Stimulated activated CD4-positive, alpha-beta T cell treated with anti-CD3 and anti-CD28 coated beads, Interleukin-12 subunit alpha, Interleukin-12 subunit beta, amount 100 ng/mL, for 4 hours (primary cell): ENCODE measurements at places on chromosomes 4 and X.

DNA sequence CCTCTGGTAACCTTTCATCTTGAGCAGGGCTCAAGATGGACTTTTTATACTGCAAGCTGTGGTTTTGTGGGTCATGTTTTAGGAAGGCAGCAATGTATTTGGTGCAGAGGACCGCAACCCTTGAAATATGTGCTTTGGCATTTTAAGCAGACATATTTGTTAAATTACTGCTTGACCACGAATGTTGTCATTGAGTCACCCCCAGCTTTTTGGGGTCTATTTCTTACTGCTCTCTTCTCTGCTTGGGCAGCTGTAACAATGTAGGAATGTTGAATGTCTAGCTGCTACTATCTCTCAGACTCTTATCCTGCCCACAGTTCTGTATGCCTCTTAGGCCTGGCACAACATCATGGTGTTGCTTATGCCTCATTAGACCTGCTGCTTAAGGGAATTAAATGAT is 6.0 kb downstream of the RBPJ start:
- no peak for DNase-seq

GRCh38 chrX:151013164-151013743 is 30.1 kb downstream of the HMGB3 start:
- DNase-seq: no peak

- no peak for DNase-seq
Observed at GRCh38 chr4:858041-858481, 32.1 kb upstream of the CPLX1 start.

DNA sequence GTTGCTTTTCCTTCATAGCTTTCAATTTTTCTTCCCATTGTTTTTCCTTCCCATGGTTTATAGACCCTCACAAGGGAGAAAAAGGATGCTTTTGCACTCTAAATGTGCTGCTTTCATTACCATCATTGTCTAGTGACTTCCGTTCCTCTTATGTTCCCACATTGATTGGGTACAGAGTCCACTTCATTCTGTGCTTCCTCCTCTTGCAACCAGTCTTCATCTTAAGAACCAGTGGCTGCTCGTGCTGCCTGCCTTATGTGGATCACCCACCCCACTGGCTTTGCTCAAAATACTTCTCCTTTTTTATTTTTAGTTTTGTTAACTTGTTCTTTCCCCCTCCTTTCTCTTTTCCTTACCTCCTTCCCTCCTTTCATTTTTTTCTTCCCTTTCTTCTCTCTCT is 76.5 kb upstream of the BOD1L1 start:
- no peak for DNase-seq

DNA sequence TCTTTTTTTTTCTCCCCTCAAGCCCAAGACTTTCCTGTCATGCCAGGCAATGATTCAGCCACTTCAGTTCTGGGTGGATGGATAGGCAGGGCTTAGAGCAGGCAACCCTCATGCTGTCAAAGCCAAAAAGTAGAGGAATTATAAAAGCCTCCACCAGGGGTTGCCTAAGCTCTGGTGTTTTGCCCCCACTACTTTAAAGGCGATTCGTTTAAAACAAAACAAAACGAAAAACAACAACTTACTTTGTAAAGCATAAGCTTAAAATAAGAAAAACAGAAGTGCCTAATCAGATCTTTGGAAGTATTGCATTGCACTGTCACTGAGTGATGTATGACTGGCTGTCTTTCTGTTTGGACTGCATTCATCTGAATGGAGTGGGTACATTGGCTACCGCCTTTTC is 5.3 kb upstream of the IDS start:
- no peak for DNase-seq

DNA sequence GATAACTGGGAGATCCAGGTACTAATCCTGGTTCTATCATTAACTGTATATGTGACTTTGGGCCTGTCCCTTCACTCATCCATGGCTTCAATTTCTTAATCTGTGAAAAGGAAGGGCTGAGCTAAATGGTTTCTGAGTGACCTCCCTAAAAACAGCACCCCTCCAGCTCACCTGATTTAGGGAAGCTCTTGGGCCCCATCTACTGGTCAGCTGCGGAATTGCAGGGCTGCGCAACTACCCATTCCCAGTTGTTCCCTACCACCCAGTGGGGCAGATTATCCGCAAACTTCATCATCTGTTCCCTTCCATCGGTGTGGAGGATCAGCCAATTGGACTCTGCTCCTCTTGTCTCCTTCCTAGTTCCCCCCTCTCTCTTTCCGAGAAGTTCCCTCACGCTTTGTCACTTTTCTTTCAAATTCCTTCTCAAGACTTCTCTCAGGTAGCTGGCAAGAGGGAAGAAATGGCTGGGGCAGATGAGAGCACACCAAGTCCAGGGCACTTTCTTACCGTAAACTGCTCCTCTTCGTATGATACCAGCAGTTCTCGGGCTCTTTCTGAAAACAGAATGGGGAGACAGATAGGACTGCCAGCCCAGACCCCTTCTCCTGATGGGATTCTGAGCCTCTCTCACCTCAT is 5.8 kb downstream of the LAS1L start:
- peak; percentile 43 for DNase-seq

DNA sequence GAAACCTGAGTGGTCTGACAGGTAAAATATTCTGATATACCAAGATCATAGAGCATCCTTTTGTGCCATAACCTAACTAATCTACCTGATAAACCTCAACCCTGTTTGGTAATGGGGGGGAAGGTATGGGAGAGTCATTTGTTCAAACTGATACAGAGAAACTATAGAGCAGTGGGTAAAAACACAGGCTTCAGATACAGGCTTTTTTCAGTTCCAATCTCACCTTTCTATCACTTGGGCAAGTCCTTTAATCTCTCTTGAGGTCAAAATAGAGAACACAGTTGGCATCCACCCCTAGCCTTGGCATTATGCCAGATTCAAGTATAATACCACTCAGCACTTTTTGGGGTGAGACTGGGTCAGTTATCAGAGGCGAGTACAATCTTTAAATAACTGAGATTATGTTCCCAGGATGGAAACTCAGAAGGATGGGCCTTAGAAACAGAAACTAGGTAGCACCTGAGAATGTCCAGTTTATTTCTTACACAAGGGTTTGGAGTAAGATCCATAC is 880 bp upstream of the ETDC start:
- DNase-seq: no peak

- DNase-seq: no peak
Observed at GRCh38 chr4:91226867-91227266, 1076.9 kb upstream of the GRID2 start.

DNA sequence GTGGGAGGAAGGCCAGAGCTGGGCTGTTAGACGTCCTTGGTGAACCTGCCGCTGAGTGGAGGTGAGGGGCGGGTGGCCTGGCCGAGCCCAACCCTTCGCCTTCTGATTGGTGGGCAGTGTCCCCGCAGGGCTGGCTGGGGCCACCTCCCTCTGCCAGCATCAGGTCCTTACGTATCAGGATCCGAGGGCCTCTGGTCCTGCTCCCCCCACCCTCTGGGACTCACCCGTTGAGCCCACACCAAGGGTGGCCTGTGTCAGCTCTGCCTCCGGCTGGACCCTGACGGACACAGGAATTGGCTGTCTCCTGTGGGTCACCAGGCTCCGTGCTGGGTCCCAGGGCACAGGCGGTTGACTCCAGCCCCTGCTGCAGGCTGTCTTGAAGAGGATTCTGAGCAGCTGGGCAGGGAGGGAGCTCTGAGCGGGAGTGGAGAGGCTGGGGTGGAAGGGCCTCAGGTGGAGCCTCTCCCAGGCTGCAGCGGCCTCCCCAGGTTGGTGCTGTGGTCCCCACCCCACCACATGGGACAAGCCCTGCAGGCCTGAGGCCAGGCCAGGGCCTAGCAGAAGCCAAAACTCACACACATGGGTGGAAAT is 58.4 kb upstream of the NKX1-1 start:
- no peak for DNase-seq

DNA sequence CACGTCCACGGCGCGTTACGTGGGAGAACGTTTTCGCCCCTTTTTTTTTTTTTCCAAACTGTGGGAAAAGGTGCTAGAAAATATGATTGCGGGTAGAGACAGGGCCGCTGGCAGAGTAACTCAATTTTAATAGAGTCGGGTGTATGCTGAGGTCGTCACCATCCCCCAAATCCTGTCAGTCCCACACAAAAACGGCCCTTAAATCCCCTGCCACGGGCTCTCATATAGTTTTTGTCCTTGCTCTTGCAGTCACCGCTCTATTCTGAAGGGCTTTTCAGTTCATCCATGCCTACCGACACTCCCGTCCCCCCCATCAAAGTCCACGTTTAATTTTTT is 796 bp upstream of the MED14 start:
- no peak for DNase-seq

DNA sequence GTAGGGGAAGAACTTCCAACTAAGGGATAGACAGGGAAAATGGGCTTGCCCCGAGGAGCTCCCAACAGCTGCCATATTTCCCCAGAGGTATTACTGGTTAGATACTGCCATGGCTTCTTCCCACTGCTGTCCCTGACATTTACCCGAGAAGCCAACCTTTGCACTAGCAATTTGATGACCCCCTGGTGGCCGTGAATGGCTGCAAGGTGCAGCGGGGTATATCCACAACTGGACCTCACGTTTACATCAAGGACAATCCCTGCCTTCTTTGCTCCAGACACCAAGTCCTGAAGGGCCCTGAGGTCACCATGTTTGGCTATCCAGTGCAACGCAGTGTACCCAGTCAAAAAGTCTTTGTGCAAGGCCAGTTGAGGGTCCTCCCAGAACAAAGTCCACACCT is 2.3 kb downstream of the SOWAHB start:
- DNase-seq: no peak

GRCh38 chr4:20331642-20332041 is 79.9 kb downstream of the SLIT2 start:
- DNase-seq: no peak

GRCh38 chr4:30912098-30912714 is 192.0 kb downstream of the PCDH7 start:
- no peak for DNase-seq

- DNase-seq: no peak
Observed at GRCh38 chrX:49066690-49067089, 7.1 kb downstream of the PRAF2 start.

GRCh38 chr4:158172261-158173258 is at the start of gene GASK1B:
GASK1B (minus strand) TSS chr4:158173025; CDS start chr4:158171375, 1,650 bp downstream.
- no peak for DNase-seq

DNA sequence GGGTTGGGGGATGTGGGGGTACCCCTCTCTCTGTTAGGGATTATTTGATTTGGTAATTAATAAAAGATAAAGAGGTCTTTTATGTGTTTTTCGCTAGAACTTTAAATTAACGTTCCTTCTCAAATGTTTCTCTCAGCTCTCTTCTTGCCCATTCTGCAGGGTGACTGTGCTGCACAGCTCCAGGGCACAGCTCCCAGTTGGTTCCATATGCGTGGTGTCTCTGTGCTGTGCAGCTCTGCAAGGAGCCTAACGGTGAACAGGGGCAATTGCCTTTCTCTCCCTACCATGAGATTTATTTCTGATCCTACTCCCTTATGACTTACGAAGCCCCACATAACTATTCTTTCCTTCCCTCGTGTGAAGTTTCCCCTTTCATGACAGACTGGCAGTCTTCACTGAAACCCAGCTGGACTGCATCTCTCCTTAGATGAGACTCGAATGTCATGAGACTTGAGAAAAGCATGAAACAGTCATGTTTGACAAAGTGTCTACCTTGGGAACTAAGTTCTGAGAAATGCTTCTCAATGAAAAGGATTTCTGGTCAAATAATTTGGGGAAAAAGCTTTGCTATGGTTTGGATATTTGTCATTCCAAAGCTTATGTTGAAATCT is 50.2 kb upstream of the SPRY1 start:
- no peak for DNase-seq

DNA sequence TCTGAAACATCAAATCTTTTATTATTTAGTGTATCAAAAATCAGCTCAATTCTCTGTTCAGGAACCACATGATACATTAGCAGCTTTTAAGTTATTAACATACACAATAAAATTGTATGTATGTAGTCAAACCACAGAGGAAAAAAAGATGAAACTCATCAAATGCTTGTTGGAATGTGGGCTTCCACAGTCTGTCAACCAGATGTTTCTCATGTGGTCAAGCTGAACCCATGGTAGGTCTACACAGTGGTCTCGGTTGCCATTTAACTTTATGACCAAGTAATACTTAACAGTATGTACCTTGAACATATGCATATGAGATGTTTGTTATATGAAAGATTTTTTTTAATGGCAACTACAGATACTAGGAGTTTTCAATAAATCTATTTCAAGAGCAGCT is 427.8 kb downstream of the IL15 start:
- DNase-seq: no peak

GRCh38 chrX:33188286-33188685 is 23.1 kb downstream of the DMD start:
- no peak for DNase-seq
